Pons (tissue), 1 donor: ENCODE measurements at places on chromosomes 13 and 19.

DNA sequence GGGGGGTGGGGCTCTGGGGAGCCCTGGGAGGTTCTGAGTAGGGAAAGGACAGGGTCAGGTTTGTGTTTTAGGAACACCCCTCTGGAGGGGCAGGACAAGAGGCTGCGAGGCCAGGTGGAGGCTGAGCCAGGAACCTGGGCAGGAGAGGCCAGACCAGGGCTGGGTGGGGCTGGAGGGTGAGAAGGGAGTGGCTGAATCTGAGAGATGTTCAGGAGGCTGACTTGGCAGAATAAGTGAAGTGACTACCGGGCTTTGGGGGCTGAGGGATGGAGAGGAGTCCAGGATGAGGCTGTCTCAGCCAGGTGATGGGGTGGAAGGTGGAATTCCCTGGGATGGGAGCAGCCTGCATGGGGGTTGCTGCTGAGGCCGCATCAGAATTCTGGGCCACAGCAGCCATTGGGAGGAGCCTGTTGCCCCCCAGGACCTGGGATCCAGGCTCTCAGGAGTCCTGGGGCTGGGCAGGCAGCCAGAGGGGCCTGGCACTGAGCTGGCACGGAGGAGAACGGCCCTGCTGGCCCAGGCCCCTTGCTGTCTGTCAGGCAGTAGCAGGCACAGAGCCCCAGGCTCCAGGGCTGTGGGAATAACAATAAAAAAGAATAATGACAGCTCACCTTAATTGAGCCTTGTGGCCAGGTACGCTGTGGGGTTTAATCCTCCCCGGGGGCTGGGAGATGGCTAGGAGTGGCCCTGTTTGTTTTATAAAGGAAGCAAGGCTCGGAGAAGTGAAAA, 3.3 kb downstream of the PPP5C start:
- DNase-seq, result no peak

GRCh38 chr13:41774605-41775218, 186.2 kb downstream of the VWA8 start:
- no peak for DNase-seq

- no peak for DNase-seq
Observed at GRCh38 chr19:12689581-12690216, 1.9 kb downstream of the GNG14 start.

DNA sequence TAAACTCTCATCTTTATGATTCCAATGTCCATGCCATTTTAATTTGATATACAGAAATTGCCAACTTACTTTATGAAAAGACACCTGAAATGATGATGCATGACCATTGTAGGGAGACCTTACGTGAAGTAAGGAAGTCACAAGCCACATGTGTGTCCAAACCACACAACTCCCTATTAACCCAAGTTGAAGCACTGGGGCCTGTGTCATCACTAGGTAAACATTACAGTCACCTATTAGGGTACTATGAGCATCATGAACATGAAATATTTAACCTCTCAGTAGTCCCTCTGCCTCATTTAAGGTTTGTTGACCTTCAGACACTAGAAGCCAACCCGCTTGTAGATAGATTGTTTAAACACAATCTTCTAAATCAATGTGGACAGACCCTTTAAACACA, 576.9 kb downstream of the IRS2 start:
- no peak for DNase-seq

DNA sequence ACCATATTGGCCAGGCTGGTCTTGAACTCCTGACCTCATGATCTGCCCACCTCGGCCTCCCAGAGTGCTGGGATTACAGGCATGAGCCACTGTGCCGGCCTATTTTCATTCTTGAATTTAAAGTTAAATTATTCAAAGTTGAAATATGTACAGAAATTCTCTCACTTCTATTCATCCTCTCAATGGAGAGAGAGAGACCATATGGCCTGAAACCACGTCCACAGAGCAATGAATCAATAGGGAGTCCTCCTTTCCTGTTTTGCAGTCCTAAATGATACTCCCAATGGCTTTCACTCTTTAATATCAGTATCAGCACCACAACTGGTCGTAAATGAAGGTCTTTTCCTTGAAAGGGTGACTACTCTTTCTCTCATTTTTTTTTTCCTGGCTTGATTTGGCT, 30.5 kb upstream of the KCTD4 start:
- no peak for DNase-seq

DNA sequence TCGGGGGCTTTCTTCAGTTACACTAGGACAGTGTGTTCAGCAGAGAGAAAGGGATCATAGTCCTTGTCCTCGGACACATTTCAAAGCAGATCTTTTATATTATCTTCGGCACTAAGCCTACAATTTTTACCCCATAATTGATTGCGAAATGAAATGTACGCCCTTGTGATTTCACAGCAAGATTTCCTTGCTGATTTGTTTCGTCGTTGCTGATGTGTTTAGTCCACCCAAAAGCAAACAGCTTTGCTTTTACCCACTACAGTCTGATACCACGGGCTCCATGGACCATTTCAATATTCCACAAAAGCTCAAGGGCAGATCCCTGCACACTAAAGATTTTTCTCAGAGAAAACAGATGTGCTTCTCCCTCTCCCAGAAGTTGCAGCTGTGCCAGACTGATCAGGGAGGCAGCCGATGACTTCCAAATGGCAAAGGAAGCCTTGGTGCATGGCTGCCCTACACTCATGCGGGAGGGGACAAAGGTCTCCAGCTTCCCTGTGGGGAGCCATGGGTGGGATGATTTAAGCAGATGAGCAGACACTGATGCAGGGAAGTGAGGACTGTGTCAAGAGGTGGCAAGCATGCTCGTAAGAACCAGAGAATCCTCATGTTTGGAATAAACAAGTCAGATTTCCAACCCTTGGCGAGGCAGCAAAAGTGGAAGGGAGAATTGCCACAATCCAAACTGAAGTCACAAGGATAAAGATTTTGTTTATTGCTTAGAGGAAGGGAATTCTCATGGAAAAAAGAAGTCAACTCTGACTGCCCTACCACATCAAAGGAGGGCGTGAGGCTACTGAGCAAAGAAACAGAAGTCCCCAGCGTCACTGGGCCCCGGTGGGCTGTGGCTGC, 81.1 kb downstream of the STK24 start:
- DNase-seq, result no peak

GRCh38 chr19:45408830-45409556, 2.5 kb downstream of the POLR1G start:
- no peak for DNase-seq

DNA sequence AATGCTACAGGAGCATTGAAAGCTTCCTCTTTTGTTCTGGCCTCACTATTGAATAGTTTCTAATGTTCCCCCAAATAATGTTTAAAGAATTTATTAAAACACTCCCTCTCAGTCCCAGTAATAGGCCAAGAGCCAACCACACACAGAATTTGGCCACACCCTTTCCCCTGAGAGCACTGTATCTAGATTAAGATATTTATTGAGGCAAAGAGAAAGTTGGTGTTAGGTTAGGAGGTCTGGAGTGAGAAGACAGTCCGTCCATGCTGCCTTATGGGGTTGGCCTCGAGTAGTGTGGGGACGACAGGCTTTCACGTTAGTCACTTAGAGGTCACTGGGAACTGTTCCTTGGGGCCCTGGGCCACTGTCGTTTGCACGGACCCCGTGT, 122.9 kb upstream of the RNF113B start:
- DNase-seq, result no peak

- no peak for DNase-seq
Observed at GRCh38 chr13:110300090-110300815, 6.7 kb downstream of the COL4A1 start.

DNA sequence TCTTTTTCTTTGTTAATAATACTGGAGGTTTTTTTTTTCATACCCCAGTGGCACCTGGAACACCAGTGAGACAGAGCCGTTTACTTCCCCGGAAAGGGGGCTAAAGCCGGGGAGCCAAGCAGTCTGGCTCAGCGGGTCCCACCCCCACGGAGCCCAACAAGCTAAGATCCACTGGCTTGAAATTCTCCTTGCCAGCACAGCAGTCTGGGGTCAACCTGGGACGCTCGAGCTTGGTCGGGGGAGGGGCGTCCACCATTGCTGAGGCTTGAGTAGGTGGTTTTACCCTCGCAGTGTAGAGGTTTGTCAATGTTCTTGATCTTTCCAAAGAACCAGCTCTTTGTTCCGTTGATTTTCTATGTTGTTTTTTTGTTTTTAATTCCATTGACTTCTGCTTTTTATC, 94.6 kb upstream of the DIAPH3 start:
- DNase-seq, result no peak

DNA sequence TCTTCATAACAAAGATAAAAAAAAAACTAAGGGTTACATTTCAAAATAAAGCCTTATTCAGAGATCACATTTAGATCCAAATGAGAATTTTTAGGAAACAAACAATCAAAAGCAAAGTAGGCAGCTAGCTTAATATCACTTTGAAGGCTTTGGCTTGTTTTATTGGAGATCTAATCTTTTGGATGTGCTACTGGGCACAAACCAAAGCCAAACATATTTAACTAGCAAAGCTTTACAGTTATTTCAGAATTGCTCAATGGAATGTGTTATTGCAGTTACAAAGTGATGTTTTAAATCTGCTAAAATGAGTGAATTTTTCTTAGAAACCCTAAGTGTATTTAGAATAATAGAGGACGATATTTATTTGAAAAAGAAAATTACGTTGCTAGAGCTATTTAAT, 114.7 kb upstream of the KLHL1 start:
- no peak for DNase-seq
